Glutamatergic neuron (in vitro differentiated cells): ENCODE measurements at places on chromosomes 5 and 9.

DNA sequence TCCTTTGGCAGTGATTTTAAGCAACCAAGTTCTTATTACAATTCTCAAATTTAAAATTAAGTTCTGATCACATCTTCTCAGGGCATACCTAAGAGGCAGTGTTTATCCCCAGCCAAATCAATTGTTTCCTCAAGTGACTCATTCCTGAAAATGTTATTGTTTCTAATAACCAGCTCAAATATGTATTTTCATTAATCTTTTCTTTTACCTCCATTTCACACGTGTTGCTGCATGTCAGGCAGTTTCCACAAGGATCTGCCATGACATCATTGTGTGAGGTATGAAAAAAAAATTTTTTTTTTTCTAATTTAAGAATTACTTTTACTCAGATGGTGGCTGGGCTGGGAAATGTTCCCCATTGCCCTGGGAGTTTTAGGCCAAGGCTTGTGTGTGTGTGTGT is 113.0 kb upstream of the NTRK2 start:
- DNase-seq, result no peak

DNA sequence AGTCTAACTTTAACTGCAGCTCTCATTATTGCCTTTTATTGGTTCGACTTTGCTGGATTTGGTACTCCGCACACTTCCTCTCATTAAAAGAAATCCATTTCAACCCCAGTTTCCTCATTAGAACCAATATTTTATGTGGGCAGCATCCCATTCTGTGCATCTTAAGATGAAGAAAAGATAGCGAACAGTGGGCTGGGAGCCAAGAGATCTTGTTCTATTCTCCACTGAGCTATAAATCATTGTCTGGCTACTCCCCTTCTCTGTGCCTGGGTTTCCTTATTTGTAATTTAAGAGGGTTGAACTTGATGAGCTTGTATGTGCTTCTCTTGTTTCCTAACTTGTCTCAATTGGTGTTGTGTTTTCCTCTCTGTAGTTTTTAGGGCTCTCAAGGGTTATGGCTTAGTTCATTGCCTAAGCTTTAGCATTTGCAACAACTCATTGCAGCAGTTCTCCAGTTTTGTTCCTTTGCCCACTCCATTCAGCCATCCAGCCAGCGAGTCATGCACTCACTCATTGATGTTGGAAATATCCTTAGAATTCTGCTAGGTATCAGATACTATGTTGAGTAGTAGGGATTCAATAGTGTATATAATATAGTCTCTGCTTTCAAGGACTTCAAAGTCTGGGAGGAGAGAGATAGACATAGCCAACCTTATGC is 273.3 kb upstream of the TNC start:
- no peak for DNase-seq

- no peak for DNase-seq
These were observed 2.5 kb upstream of the SLC25A48 start for GRCh38 chr5:135831851-135832555.

GRCh38 chr5:155919126-155919525 is 407.8 kb upstream of the SGCD start:
- no peak for DNase-seq
